ENCODE measurements at places on chromosomes 16 and 17.

- DNase-seq, result no peak
Observed at GRCh38 chr16:35562919-35563318, 2103.5 kb downstream of the TP53TG3F start.

DNA sequence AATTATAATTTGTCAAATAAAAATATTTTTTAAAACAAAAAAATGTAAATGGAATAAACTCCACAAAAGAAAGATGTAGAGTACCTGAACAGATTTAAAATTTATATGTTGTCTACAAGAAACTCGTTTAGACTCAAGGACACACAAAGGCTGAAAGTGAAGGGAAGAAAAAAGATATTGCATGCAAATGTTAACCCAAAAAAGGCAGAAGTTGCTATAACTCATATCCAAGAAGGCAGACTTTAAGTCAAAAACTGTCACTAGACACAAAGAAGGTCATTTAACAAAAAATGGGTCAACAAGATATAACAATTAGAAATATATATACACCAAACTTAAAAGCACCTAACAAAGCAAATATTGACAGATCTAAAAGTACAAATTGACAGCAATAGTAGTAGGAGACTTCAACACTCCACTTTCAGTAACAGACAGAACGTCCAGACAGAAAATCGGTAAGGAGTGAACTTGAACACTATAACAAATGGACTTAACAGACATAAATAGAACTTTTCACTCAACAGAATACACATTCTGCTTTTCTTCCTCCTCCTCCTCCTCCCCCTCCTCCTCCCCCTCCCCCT is 40.8 kb upstream of the MYLK3 start:
- no peak for DNase-seq

DNA sequence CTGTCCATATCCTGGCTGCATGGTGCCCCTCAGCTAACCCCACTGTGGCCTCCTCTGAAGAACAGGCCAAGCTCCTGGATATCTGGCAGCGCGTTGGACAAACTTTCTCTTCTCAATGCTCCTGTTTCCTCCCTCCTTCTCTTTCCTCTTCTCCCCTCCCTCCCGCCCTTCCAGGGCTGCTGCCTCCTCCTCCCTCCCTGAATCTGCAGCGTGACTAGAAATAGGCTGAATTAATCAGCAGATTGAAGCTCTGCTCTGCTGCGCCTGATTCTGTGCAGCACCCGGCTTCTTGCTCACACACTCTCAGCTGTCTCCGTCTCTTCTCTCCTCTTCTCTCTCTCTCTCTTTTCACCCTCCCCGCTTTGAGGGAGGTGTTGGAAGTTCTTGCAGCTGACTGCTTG is 19.8 kb downstream of the TMEM94 start:
- no peak for DNase-seq

- DNase-seq, result no peak
Observed at GRCh38 chr16:57258226-57258909, 13.3 kb downstream of the ARL2BP start.

GRCh38 chr16:57959121-57959520 is 11.8 kb downstream of the CNGB1 start:
- no peak for DNase-seq

DNA sequence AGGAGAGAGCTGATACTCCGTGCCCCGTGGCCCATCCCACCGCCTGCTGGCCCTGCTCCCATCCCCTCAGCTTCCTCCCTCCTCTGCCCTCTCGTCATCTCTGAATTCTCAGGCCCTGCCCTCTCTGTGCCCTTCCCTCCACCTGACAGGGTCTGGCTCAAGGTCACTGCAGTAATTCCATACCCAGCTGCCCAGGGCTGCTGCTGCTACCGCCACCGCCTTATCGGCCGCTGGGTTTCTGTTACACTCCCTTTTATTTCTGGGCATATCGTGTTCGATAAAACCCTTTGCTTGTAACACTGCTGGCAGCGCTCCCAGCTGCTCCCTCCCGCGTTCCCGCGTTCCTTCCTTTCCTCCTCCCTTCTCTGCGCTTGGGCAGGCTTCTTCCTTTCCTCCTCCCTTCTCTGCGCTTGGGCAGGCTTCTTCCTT is 1.2 kb downstream of the EPN3 start:
- no peak for DNase-seq

- no peak for DNase-seq
Observed at GRCh38 chr16:86129541-86129940, 230.6 kb downstream of the IRF8 start.

DNA sequence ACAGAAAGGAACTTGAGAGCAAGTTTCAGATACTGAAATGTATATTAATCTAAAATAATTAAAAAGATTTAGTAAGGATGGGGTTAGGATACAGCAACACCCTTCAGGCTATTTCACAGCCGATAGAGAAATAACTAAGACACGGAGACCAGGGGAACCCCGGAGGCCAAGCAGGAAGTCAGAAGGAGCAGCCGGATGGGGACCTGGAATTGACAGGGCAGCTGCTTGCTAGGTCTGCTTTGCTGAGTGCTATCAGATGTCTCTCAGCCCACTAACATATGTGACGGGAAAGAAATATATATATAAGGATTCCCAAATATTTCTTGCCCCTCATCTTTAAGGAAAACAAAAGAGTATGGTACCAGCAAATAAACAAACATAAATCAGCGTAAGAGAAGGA is 154.1 kb upstream of the CDH5 start:
- no peak for DNase-seq

GRCh38 chr17:9986754-9987382 is 81.8 kb upstream of the RCVRN start:
- no peak for DNase-seq

DNA sequence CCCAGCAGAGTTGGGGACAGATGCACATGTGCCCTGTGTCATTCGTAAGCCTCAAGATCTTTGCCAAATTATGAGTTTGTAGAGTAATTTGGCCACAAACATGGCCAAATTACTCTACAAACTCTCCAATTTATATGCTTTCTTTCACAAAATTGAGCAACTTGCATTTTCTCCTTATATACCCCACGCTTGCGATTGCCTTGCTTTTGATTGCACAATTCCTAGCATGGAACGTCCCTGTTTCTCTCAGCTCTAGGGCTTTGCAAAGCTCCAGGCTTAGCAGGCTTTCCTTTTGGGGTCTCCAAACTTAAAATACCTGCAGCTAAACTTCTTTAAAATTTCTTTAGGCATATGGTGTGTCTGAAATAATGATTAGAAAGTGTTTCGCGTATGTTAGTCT is 28.5 kb upstream of the MAF start:
- DNase-seq, result no peak

DNA sequence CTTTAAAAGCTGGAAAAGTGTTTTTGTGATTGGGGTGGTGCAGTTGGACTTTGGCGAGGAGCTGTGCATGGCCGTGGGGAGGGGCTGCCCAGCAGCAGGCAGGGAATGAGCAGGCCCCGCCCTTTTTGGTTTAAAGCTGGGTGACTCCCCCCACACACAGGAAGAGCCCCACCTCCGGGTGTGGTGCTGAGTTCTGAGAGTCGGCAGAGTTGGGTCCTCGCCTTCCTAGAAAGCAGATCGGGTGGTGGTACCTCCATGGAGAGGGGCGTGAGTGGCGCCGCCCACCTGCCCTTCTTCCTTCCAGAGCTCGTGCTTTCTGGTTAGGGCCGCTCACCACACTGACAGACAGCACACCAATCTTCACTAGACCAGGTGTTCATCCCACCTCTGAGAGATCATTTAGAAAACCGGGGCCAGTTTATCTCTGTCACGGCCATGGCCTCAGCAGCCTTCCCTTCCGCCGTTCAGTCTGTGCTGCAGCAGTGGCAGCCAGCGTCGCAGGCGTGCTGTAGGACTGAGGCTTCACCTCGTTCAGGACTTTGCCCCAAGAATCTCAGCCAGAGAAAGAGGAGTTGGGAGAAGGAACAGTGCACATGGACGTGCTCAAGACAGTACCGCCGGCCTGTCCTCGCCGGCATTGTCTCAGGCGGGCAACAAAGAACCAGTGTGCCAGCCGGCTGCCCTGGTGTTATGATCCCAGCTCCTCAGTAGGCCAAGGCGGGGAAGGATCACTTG is 144.0 kb upstream of the CHMP6 start:
- DNase-seq, result no peak

DNA sequence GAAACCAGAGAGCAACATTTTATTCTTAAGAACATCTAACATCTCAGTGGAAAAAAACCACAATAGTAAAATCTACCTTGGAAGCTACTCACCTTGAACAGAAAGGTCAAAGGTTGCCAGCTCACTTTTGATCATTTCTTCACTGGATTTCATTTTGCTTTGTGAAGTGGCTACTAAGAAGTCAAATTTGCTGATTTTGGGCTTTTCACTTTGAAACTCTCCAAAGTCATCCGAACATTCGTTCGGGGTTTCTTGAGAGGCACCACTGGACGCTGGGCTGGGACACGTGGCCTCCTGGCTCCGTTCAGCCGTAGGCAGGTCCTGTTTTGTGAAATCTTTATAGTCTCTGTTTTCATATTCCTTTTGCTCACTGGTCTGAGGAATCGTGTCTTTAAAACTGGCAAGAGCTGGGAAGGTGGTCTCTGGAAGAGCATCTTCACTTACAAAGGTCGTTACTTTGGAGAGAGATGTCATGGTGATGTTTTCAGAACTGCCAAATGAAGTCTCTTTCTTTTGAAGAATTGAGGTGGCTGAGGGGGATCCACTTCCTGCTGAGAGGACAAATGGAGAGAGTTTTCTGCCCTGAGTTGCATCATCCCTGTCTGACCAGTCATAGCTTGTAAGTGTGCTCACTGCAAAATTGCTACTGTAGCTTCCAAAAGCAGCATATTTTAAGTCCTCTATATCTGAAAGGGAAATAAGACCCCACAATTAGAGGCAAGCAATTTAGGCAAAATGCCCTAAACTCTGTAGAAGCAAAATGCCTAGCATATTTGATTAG is 52.4 kb downstream of the DUSP14 start:
- DNase-seq, result no peak

DNA sequence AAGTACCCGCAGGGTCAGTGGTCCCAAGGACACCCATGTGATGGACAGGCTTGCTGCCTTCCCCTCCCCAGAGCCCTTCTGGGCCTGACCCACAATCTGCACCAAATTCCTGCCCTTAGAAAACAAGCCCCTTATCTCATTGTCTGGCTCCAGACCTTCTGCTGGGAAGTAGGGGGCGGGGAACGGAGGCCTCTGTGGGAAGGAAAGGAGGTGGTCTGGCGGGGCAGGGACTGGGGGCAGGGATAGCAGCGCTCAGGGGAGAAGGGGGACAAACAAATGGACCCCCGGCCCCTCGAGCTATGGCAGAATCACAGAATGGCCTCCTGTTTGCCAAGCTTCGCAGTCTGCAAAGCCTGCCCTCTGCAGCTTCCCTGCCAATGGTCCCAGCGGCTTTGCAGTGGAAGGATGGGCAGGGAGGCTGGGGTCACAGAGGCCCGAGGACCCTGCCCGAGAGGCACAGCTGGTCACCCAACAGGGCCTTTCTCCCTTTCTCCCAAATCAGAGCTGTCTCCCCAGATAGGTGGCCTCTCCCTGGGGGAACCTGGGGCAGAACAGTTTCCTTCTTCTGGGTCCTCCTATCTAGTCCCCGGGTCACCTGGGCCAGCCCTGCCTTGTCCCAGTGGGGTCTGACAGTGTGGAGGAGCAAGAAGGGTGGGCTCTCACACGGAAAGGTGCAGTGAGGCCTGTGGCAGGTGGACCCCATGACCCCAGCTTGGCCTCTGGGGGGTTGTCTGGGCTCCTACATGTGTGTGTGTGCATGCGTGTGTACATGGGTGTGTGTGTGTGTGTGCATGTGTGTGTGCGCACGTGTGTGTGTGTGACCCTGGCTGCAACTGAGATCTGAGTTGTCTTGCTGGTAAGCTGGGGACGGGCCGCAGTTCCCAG is 25.5 kb downstream of the TMEM235 start:
- DNase-seq, result no peak

DNA sequence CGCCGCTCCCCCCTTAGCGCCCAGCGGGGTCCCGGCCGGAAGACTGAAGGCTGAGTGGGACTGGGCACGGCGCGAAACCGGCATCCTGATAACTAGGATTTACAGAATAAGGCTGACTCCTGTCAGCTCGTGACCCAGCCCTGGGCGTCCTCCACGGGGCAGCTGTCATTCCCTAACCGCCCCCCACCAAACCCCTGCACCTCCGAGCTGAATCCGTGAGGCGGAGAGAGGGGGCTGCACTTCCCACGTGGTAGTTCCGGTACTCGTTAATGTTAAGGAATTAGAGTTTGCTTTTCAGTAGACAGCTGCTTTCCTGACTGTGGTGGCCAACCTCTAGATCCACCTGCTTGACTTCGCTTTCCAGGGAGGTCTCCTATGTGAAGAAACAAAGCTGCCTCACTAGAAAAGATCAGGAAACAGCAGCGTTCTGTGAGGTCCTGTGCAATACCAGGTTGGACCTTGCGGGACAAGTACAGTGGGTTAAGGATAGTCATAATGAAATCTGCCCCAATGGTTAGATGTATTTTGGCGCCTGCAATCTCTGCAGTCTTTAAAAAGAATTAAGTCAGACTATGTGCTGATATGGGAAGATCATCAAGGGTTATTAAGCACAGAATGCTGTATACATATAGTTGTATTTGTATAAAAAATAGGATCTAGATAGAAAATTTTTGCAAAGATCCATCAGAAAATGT is 1.1 kb upstream of the WBP2 start:
- peak; percentile 56 for DNase-seq

DNA sequence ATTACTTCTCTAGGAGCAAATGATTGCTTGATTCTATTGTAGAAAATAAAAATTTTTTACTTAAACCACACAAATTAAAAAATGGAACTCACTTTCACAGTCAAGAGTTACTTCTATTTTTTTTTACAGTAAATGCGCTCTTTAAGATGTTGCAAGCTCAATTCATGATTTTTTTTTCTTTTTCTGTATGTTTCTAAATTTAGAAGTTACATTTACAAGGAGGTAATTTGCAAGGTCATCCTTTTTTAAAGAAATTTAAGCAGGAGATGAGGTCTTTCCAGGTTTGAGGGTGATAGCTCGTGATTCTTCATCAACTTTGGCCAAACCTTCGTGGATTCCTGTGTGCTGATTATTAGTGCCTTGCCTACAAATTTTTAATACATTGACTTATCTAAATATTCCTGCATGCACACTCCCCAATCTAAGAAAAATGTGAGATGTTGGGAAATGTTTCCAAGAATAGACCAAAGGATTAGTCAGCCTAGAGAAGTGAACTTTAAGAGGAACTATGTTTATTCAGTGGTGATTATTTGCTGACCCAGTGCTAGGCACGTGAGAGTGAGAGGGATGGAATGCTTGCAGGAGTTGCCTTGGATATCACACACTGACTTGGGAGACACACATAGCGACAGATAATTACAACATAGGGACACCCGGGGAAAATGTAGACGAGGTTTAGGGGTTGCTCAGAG is 429.8 kb downstream of the MAF start:
- no peak for DNase-seq

DNA sequence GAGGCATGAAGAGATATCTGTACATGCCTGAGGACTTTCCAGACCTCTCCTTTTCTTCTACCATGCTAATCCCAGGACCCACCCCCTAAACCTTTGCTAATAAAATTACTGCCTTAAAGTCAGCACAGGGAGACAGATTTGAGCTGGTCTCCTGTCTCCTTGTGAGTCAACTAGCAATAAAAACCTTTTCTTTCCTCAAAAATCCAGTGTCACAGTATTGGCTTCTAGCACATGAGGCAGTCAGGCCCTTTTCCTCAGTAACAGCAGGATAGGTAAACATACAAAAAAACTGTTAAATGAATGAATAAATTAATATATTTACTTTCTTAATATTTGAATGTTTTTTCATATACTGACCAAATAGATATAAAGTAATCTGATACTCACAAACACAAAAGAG is 41.3 kb downstream of the ABCA10 start:
- no peak for DNase-seq

GRCh38 chr17:80729016-80729415 is 184.4 kb downstream of the RPTOR start:
- no peak for DNase-seq

All from A549 (cell line).